ENCODE measurements at places on chromosomes 5 and 9. TPM values are rescaled to one million over a fixed set of nuclear protein-coding genes. Genes with fewer than 3 reads are reported as not detected.
A peak's percentile ranks its signal among the peaks of the same experiment; 100 is the strongest.

Gene OR13C5
- not detected for total RNA-seq

Gene TMEM174
- total RNA-seq = not detected

- no peak for DNase-seq
Observed at GRCh38 chr5:73637565-73637964, 11.6 kb downstream of the ARHGEF28 start.

DNA sequence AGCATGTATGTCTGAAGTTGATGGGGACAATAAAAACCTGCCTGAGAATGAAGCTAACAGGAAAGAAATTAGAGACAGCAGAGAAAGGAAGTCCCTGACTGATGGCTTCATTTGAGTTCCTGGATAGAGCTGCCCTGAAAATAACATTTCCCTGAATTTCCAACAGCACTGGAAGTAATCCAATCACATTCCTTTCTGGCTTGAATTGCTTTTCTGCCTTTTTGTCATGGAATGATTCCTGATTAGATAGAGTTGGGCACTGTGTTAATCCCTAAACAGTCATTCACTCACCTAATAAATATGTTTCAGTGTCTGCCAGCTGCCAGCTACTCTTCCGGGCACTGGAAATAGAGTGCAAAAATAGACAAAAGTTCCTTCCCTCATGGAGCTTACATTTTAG lies 30.0 kb upstream of the SH3RF2 start:
- DNase-seq = no peak

DNA sequence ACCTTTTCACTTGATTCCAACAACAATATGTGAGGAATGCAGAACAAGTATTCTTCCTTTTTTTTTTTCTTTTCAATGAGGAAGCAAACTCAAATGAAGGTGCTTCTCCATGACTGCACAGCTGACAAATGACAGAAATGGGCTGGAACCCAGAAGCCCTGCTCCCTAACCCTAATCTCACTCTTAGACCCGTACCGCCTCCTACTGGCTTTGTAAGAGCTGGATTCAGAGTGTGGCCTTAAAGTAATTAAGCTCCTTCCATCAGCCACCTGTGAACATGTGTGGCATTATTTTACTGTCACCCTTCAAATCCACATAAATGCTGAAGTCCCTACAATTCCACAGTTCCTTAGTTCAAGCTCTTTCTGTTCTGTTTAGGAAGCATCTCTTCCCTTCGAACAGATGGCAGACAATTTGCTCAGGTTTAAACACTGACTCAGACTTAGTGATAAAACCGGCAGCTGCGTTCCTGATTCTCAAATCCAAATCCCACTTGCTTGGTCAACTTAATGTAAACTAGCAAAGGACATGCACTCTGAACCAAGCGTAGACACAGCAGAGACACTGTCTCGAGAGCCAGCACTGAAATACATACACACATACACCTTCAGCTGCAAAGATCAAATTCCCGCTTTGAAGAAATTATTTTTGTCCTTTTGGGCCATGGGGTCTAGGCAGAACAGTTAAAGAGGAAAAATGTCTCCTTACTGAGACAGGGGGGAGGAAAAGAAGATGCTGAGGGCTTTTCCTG lies 316.7 kb upstream of the TLE4 start:
- no peak for DNase-seq

Gene FAM81B
- total RNA-seq = 2.9 TPM

Gene ZNF474
- not detected for total RNA-seq

GRCh38 chr9:127887792-127888191 lies 10.3 kb upstream of the AK1 start:
- no peak for DNase-seq

Gene ARID3C
- not detected for total RNA-seq

DNA sequence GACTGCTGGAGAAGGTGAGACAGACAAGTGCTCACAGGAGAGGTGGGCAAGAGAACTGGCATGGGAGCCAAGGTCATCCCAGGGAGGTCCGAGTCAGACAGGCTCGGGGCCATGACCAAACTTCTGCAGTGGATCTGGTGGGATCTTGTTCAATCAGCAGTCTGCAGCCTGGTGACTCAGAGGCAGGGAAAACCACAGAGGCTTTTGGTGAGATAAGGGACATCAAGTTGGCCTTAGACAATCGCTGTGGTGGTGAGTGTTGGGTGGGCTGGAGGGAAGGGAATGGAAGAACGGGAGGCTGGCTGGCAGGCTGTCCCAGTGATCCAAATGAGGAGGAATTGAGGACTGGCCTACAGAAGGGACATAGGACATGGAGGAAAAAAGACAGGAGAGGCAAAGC lies 123.8 kb downstream of the TMEM174 start:
- DNase-seq = no peak

DNA sequence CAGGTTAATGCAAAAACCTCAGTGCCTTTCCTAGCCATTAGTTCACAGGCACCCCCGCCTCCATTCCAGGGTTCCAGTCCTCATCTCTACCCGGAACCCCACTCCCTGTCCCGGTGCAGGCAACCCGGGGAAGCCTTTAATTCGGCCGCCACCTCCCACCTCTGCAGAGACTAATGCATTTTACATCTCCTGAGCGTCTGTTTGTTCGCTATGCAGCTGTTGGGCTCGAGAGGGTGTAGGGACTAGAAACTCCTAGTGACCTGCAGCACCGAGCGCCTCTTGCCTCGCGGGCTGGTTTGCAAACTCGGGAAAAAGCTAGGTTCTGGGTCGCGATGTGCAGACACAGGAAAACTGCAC lies 3.6 kb downstream of the GDNF start:
- DNase-seq = no peak

GRCh38 chr9:72315089-72315509 lies 49.9 kb downstream of the ZFAND5 start:
- peak; percentile 63 for DNase-seq

- DNase-seq = no peak
Observed at GRCh38 chr9:121253821-121254501, 14.0 kb upstream of the GSN start.

Gene ADAMTS6
- total RNA-seq = 1.4 TPM

Gene GPR150
- total RNA-seq = not detected

GRCh38 chr9:120153258-120153657 lies 426.7 kb downstream of the CDK5RAP2 start:
- DNase-seq = no peak

DNA sequence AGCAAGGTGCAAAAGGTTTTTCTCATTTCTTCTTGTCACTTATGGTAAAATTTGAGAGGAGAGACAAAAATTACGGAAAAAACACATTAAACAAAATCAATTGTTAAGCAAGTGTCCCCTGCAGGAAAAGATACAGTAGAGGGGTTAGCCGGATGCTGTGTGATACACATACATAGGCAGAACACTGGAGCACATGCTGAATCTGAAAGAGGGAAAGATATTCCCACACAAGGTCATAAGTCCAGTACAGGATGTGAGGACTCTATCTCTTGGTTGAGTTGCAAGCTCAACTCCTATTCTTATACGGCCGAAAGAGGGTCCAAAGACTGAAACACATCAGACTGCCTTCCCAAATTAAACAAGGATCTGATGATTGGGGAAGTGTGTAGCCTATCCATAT lies 427.5 kb upstream of the NUDT12 start:
- DNase-seq = no peak

Gene DBH
- not detected for total RNA-seq

Gene SVEP1
- 5.7 TPM for total RNA-seq

DNA sequence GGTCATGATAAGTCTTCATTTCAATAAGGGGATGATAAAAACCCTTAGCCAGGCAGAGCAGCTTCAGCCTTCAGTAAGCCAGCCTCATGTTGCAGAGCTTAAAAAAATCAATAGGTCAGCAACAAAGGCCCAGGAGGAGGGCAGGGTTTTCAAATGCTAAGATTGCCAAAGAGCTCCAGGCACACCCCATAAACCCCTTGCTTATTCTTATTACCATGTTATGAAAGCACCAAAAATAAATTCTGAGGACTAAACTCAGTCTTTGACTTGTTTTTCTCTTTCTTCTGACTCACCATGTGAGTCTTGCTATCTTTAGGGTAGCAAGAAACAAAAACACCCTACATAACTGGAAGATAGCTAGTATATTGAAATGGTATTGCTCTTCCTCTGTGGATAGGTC lies 317.1 kb downstream of the KCTD16 start:
- no peak for DNase-seq

Gene CDKN2A
- not detected for total RNA-seq

DNA sequence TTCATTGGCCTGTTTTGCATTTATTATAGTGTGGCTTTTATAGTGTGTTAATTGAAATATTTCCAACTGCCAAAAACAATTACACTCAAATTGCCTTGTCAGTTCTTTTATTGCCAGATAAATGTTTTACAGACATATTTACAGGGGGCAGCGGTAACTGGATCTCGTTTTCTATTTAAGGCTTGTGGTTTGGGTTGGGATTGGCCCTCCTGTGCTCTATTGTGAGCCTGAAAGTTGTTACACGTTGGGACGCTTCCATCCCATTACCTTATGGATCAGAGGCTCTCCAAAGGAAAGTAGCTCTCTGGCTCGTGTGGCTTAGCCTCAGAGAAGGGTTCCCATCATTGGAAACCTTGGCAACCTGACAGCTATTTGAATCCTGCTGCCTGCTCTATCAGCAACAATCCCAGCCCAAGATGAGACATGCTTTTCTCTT lies 20.8 kb downstream of the DNAI1 start:
- no peak for DNase-seq

DNA sequence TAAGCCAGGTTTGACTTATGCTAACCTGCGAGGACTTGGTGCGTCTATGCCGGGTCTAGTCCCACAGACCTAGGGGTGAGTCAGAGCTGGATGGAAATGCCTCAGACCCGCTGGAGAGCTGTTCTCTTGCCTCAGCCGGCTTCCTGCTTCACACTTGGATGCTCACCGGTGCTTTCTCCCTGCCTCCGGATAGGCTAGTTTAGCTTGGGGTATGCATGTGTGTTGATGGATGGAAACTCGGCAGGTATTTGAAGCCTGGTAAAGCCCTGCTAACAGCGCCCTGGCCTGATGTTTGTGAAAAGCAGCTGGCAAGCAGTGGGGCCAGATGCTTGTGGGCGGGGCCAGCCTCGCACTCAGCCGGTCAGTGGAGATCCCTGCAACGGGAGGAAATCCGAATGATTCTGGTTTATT lies 29.3 kb downstream of the PRRC2B start:
- peak; percentile 73 for DNase-seq

DNA sequence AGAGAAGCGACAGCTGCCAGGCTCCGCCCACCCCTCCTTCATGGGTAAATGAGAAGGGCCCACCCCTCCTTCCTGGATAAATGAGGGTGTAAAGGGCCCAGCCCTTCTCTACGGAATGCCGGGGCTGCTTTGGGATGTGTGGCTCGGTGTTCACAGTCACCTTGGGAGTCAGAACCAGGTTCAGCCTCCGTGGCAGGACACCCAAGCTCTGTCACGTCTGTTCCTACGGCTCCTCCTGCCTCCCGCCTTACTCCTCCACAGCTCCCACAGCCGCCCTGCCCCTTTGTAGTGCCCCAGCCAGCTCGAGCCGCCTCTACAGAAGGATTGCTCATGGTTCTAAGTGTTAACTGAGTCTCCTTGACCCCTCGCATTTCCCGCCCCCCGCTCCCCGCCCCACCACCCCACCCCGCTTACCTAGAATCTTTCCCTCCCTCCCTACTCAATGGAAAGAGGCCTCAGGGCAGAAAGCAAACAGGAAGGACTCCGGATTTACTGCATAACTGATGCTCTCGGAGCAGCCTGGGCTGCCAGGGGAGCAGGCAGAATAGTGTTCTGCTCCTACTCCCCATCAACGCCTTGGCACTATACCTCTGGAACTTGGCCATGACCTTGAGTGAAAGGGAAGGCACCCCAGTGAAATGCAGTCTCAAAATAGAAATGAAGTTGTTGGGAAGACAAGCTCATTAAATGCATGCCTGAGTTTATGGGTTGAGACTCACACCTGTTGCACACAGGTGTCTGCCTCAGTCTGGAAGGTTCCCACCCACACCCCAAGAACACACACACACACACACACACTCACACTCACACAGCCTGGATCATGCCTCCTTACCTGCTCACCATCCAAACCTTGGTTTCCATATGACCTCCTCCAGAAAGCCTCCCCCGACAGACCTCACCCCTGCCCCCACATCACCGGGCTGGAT lies 59.6 kb downstream of the NEURL1B start:
- DNase-seq = no peak

DNA sequence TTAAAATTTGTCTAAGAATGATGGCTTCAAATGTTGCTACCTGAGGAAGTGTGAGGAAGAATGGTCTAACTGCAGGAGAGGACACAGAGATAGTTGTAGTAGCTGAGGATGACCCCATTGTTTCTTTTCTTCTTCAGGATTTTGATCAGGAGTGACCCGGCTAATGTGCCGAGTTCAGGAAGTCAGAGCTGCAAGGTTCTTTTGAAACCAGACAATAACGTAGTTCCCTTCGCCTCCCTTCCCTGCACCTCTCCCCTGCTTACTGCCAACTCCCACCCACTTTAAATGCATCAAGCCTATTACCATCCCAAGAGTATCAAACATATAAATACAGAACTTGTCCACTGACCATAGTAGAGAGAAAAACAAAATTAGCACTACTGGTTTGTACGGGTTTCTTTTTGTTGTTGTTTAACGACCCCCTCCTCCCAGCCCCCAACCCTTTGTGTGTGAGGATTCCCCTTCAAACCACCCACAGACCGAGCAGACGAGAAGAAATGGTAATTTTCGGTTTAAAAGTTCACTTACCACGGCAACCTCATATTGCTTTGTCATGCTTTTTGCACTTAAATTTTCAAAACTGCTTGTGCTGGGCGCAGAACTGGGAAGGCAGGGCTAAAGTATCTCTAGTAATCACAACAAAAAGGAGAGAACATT lies 23.5 kb upstream of the ELAVL2 start:
- no peak for DNase-seq

- DNase-seq = peak; percentile 77
Observed at GRCh38 chr9:111597852-111598732, 1.4 kb downstream of the PTGR1 start.

Gene CDHR2
- 0.20 TPM for total RNA-seq

DNA sequence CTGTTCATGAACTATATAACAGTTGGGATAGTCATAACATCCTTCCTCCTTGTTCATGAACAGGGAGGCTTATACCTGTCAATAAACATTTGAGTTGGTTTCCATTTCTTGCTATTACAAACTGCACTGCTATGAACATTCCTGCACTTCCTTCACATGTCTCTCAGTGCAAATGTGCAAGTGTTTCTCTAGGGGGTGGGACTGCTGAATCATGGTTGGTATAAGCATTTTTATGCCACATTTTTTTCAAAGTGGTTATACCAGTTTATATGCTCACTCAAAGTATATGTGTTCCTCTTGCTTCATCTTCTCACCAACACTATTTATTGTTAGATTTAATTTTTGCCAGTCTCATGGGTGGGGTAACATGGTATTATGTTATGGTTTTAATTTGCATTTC lies 25.8 kb upstream of the TPD52L3 start:
- no peak for DNase-seq

DNA sequence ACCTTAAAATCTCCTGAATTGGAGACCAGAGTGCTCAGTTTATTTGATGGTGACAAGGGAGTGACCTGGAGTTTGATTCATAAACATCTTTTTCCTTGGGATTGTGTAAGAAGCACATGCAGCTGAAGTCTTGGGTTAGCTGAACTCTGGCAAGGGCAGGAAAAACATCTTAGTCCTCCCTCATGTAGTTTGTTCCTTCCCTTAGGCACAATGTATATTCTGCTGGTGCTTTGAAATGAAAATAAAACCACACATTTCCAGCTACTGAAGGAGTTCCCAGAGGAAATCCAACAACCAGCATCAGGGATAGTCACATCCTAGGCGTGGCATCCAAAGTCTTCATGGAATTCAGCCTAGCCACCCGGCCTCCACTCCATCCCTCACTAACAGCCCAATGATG lies 95.2 kb upstream of the PAPPA start:
- DNase-seq = no peak

Gene NUTM2G
- not detected for total RNA-seq

Data from left ventricle myocardium superior (tissue), 1 donor.